Tongue (tissue), 3 donors: ENCODE measurements at places on chromosomes 12 and 14. TPM values are rescaled to one million over a fixed set of nuclear protein-coding genes. Genes with fewer than 3 reads are reported as not detected.

DNA sequence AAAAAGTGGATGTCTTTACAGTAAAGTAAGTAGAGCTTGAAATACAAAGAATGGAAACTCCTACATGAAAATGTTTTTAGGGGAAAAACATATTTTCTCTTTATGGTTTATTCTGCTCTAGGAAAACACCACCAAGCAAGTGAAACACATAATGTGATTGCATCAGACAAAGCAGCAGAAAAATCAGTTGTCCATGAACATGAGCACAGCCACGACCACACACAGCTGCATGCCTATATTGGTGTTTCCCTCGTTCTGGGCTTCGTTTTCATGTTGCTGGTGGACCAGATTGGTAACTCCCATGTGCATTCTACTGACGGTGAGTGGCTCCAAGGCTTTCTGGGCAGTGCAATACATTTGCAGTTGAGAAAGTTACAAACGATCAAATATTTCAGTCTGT is 42.6 kb upstream of the PLEKHD1 start:
- DNase-seq: no peak

GRCh38 chr14:90839024-90839888 is 23.0 kb upstream of the TTC7B start:
- DNase-seq: peak; percentile 79

- peak; percentile 50 for DNase-seq
Measured at GRCh38 chr12:93113317-93114006, 184.4 kb upstream of the EEA1 start.

DNA sequence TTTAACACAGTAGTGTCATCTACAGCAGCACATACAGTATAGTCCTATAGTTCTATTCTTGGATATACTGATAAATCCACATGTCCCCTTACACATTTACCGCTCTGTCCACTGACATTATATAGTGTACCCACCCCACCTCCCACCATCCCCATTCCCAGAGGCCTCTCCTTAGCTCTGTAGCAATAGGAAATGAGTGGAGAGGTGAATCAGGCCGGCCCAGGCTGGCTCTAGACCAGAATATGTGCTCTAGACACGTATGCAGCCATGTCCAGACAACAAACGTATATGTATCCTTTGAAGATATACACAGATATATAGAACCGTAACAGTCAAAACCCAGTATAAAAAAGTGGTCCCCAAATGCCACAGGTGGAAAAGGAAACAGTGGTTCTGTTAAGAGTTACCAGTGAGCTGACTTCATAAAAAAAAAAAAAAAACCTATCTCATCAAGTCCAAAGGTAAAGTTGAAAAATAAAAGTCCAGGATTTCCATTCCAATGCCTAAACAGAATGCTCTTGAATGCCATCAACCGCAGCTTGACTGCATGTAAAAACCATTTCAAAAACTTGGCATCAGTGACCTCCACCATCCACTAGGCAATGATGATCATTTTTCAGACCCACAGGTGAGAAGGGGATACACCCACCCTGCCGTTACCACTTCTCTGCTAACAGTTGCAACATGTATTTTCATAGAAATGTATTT is 16.7 kb downstream of the EGLN3 start:
- DNase-seq: no peak

Gene NEMF
- total RNA-seq: 93.7 TPM
